ENCODE measurements at places on chromosomes 12 and 14.

DNA sequence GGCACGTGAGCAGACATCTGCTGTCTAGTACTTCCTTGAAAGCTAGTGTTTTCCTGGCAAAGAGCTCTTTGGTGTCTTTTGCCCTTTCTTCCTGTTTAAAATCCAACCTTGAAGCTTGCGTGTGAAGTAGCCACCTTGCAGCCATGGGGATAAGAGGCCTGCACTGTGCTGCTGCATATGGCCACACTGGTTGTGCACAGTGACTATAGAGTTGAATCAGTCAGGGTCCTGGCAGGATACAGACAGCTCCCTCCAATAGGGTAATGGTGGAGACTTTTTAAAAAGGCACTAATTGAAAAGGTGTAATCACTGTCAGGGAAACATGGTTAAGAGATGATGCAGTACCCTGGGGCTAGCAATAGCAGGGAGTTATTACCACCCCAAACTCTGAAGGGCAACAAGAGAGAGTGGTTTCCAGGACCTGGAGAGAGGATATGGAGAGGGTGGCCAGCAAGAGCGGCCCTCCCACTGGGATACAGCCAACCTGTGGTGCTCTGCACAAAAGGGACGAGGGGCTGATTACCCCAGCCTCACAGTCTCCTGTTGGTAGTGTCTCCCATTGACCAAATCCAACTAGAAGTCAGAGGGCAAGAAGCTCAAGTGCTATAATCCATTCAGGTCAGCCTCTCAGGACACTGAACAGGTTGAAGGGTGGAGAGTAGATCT is 4.8 kb upstream of the GLT8D2 start:
- no peak for DNase-seq

DNA sequence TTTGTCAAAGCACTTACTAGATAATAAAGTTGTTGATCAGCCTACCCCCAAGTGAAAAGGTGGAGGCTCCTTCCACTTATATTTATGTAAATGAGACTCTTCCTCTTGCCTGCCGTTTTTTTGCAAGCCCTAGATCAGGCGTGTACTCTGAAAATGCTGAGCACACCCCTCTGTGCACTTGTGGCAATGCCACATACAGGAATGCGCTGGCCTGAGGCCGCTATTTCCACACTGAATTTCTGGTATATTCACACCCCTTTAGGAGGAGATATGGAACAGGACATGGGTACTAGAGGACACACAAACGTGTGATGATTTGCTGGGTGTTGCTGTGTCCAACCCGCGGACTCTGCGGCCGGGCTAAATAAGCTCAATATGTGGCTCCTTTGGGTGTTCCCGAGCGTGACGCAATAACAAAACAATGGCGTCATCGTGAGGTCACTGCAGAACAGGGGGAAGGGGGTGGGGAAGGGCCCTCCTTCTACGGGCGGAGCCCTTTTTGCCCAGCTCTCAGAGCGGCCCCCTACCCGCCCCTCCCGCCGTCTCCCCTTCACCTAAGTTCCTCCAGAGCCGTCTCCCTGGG is 554 bp upstream of the TSPAN31 start:
- peak; percentile 81 for DNase-seq

GRCh38 chr12:10802587-10802986 is at the start of gene TAS2R7:
Gene TAS2R7, minus strand, starts transcription at chr12:10802627. Its CDS starts 57 bp downstream, at chr12:10802570.
- no peak for DNase-seq

DNA sequence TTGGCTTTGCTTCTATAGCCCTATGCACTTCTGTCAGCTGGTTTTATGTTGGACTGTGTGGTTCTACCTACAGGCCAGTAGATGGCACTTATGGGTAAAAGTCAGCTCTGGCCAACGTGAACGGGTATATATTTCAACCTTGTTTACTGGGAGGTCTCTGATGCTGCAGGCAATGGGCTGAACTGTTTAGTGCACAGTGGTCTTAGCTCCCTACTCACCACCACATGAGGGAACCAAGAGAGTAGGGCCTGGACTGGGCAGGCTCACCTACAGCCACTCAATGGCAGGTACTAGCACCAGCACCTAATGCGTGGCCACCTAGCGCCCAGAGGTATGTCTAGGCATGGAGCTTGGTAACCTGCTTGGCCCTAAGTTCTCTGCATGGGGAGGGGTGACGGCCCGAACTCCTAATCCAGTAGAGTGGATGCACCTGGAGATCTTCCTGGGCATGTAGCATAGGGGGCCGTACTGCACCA is 481.8 kb downstream of the TMEM117 start:
- DNase-seq, result no peak

DNA sequence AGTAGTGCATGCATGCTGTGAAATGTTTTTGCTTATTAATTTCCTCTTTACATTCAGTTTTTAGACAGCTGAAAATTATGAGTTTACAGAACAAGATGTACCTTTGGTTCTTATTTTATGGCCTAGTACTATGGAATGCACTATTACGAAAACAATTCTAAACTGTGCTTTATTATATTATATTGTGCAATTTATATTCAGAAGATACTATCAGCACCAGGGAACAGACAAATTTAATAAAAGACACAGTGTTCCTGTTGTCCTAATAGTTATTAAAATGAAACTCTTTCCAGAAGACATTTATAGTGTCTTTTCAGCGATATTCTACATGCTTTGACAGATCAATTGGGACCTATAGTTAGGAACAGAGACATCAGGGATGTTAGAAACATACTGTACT is 427.3 kb downstream of the BTG1 start:
- DNase-seq, result no peak

DNA sequence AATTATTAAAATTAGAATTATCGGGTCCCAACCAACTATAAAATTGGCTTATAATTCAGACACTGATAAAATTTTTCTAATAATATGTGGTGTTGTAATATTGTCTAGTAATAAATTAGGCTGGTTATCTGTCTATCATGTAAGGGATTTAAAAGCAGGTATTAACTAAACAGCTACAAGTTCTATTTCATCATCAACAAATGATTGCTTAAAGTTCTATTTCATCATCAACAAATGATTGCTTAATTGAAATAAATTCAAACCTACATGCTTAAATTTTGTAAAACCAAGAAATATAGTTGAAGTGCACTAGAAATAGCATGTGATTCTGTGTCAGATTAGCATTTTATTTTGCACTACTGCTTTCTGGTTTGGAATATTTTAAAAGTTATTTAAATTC is 34.1 kb downstream of the SLCO1A2 start:
- no peak for DNase-seq

- no peak for DNase-seq
These were observed 121.9 kb upstream of the ATF1 start for GRCh38 chr12:50642035-50642451.

GRCh38 chr12:42070036-42070435 is 74.6 kb downstream of the GXYLT1 start:
- DNase-seq, result no peak

- DNase-seq, result no peak
These were observed 76.3 kb upstream of the FUT8 start for GRCh38 chr14:65336191-65336591.

GRCh38 chr12:88816201-88816600 is 235.9 kb upstream of the KITLG start:
- DNase-seq, result no peak

GRCh38 chr14:79436335-79436734 is 775.0 kb downstream of the DIO2 start:
- DNase-seq, result no peak

DNA sequence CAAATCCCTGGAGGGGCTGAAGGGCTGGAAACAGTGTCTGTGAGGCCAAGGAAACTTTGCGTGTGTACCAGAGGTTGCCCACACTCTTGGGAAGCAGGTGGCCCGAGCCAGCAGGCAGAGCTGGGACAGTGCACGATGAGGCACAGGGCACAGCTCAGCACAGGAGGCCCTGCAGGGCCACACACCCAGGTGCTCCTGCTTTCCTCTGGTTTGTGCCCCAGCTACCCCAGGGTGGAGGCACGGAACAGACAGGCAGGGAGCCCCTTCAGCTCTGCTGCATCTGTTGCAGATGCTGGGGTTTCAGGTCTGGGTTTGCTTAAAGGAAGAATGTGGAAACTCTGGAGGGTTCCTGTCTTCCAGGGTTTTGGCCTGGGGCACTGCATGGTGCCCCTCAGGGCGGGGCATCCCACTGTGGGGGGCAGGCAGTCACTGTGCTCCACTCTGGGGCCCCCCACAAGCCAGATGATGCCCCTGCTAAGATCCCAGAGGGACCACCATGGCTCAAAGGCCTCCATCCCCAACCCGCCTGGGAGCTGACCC is 8.6 kb downstream of the TMEM179 start:
- no peak for DNase-seq

- no peak for DNase-seq
These were observed 694 bp upstream of the PTGES3 start for GRCh38 chr12:56688846-56689109.

DNA sequence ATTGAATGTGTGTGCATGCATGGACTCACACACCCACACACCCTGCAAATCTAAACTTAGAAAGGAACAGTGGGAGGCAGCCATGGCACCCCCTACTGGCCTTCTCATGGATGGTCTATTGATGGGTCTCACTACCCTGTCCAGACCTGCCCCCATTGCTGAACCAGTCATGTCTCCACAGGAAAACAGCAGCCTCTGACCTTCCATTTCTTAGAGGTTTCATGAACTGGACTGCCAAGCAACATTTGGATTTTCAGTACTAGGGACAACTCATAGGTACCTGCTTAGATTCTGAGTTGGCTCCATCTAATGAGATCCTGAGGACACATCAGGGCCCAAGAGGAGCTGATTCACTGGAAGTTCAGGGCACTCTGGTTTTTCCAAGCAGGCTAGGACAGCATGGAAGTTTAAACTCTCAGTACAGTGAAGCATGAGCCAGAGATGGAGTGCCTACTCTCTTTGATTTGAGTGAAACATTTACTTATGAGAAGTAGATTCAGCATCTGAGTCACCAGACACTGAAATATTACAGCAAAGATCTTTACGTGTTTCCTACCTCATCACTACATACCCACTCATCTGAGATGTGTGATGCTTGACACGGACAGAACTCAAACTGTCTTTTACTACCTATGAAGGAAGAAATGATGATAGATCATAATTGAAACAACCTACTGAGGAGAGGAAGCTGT is 98.9 kb upstream of the PLEKHG7 start:
- no peak for DNase-seq

DNA sequence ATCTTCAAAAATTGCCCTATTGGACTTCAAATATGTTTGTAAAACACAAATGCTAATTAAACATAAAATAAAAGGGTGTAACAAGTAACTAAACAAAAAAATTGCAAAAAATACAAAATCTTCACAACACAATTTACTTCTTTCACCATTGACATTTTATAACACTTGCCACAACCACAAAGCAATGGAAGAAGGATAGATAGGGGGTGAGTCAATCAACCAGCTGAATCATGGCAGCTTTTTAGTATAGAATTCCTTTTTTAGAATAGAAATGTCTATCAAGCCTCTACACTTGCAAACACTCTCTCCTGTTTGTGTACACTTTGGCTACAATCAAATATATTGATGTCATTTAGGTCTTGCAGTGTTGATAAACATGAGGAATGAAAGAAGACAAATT is 232.7 kb downstream of the SLC16A7 start:
- DNase-seq, result no peak

DNA sequence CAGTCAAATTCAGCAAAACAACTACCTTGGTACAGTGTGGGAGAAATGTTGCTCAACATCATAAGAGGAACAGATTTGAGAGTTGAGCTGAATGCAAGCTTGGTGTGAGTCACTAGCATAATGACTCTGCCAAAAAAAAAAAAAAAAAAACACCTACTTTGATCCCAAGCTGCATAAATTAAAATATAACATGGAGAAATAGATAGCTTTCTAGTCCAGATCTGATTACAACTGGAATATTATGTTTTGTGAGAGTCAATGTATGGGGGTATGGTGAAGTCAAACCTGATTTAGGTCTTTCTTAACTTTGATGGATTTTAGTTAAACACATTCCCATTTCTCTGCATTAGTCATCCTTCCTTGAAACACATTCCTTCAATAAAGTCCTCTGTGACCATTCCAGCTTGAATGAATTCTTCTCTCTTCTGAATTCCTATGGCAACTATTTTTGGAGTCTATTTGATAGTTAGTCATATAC is 188.1 kb downstream of the SLC5A8 start:
- DNase-seq, result no peak

DNA sequence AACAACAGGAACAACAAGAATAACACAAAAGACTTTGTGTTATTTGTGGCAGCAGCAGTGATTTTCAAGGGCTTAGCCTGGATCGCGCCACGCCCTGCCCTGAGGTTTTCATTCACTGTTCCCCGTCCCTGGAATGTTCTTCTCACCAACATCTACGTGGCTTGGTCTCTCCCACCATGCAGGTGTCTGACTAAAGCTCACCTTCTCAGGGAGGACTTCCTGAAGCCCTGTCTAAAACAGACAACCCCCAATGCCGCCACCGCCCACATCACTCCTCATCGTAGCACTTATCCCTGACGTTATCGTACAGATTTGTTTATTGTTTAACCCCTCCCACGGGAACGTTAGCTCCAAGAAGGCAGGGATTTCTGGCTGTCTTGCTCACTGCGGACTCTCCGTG is 40.4 kb downstream of the P2RX4 start:
- DNase-seq, result no peak

DNA sequence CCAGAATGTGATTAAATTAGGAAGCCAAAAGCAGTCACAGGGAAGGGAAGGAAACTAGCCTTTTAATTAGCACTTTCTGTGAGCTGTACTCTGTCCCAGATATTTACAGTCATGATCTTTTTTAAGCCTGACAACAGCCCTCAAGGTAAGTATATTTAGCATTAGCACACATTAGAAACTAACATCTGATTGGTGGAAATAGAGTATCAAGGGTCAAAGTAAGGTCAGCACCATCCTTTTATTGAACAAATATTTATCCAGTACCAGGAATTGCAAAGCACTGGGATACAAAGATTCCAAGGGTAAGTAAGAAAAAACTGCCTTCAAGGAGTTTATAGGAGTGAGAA is 28.2 kb downstream of the RPGRIP1 start:
- no peak for DNase-seq

DNA sequence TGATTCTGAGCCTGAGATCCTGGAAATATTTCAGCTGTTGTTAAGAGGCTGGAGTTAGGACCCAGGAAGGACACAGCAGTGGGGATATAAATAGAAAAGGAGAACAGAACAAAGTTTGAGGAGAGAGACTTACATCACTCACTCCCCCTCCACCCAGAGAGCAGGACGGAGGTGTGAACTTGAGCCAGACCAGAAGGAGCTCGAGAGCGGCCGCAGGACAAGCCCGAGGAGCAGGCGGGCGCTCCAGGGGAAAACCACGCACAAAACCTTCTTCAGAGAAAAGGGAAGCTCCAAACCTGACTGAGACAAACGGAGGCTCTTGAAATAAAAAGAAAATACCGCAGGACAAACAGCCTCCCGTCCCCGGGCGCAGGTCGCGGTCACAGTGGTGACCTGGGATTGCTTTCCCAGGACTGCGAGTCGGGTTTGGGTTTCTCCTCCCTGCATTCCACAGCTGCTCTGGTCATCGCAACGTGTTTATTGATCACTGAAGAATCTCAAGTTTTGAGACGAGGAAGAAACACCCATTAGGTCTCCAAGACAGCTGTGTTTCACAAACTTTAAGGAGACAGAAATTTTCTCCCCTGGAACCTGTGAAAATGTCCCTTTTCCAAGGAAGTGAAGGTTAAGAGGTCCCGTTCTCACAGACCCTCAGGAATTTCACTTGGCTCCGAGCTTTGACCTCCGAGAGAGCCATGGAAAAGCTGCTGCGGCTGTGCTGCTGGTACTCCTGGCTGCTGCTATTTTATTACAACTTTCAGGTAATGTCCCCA is at the start of gene ADGRD1:
Gene ADGRD1, plus strand, starts transcription at position 137 of the 773 bp plus-strand sequence. Its CDS starts 559 bp downstream, at position 696.
- no peak for DNase-seq

Data from SHP77 treated with DMSO at 0.1 percent for 48 hours (cell line).